ENCODE measurements at places on chromosomes 3 and 15.

DNA sequence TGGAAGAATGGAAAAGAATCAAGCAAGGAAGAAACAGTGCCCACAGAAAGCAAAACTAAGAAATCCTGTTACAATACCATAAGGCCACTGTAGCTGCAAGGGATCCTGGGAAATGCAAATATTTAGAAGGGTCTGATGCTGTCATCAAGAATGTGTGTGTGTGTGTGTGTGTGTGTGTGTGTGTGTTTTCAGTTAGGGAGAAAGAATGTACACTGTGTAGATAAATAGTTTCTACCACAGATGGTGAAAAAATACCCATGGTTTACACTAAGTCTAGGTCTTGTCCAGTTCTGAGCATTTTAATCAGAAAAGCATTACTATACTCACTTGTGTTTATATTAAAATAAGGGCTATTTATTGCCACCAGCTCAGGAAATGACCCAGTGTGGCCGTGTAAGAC is 355.0 kb downstream of the RBMS3 start:
- no peak overlapping the region for H3K27ac ChIP-seq
- H3K36me3 ChIP-seq: no peaks in the 10 kb centered on the region
- no peak for DNase-seq

DNA sequence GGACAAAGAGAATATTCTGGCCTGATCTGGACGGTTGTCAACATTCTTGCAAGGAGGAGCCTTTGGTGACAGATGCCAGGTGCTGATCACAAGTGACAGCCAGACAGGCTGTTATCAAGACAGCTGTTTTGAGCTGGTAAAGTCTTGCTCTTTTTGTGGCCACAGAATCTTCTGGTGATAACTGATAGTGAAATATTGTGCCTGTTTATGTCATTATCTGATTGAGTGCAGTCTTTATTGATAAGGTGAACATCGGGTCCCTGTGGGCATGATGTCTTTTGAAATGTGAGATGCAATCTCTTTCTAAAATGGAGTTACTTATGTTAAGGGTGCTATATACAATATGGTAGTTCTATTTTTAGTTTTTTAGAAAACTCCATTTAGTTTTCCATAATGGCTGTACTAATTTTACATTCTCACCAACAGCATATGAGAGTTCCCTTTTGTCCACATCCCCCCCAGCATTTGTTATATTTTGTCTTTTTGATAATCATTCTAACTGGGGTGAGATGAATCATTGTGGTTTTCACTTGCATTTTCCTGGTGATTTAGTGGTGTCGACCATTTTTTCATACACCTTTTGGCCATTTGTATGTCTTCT is 10.7 kb downstream of the CEP63 start:
- DNase-seq: no peak
- peaks cover 32% of the 10 kb centered on the region for H3K4me1 ChIP-seq

GRCh38 chr15:101502572-101503295 is 13.2 kb upstream of the PCSK6 start:
- peaks cover 10% of the 10 kb centered on the region for H3K27me3 ChIP-seq
- H3K27ac ChIP-seq: no peak overlapping the region
- no peaks in the 10 kb centered on the region for H3K36me3 ChIP-seq
- H3K4me1 ChIP-seq: peaks cover 21% of the 10 kb centered on the region
- no peak for DNase-seq

DNA sequence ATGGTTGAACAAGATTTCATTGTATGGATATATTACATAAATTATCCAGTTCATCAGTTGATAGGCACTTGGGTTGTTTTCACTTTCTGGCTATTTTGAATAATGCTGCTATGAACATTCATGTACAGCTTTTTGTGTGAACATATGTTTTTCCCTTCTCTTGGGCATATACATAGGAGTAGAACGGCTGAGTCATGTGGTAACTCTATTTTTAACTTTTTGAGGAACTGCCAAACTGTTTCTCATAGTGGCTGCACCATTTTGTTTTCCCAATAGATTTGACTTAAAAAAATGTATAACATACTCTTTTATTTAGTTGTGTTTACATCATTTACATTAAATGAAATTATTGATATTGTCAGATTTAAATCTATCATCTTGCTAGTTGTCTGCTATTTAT is 28.8 kb upstream of the RFX7 start:
- H3K4me3 ChIP-seq: no peak overlapping the region
- no peak overlapping the region for H3K27ac ChIP-seq
- no peak for DNase-seq
- H3K4me1 ChIP-seq: no peaks in the 10 kb centered on the region

DNA sequence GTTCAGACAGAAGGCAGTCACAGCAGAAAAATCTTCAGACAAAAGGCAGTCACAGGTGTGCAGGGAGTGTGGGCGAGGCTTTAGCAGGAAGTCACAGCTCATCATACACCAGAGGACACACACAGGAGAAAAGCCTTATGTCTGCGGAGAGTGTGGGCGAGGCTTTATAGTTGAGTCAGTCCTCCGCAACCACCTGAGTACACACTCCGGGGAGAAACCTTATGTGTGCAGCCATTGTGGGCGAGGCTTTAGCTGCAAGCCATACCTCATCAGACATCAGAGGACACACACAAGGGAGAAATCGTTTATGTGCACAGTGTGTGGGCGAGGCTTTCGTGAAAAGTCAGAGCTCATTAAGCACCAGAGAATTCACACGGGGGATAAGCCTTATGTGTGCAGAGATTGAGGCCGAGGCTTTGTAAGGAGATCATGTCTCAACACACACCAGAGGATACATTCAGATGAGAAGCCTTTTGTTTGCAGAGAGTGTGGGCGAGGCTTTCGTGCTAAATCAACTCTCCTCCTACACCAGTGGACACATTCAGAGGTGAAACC is 27.6 kb downstream of the ZNF589 start:
- H3K27ac ChIP-seq: peak overlapping the region; percentile 85
- H3K4me3 ChIP-seq: peak overlapping the region; percentile 60
- peak; percentile 89 for DNase-seq

DNA sequence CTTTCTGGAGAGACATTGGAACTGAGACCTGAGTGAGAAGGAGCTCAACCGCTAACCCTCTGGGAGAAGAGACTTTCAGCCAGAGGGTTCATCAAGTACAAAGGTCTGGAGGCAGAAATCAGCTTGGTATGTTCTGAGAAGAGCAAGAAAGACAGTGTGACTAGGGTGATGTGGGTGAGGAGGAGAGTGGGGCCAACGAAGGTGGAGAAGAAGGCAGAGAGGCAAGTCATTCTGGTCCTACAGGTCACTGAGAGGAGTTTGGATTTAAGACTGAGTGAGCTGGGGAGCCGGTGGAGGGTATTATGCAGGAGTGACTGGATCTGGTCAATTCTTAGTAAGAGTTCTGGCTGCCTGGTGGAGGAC is 12.2 kb downstream of the XIRP1 start:
- no peaks in the 10 kb centered on the region for H3K27me3 ChIP-seq
- H3K27ac ChIP-seq: peak overlapping the region; percentile 75
- H3K36me3 ChIP-seq: no peaks in the 10 kb centered on the region

DNA sequence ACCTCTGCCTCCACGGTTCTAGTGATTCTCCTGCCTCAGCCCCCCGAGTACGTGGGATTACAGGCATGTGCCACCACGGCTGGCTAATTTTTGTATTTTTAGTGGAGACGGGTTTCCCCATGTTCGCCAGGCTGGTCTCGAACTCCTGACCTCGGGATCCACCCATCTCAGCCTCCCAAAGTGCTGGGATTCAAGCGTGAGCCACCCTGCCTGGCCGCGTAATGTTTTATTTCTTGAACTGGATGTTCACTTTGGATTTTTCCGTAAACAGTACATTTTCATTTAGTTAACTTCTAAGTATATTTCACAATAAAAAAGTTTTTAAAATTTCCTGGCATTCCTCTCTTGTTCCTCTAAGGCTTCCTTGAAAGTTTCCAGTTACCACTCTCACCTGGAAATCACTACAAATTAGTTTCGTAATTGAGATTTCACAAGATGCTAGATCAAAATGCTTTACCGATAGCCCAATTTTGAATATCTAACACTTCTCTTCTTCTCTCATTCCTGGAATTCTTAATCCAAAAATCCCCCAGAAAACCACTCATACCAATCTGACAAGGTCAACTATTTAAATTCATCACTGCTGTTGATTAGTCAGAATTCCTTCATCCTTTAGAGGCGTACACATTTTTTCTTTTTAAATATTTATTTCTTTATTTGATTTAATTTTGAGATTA is 44.7 kb upstream of the INO80 start:
- H3K36me3 ChIP-seq: no peaks in the 10 kb centered on the region
- no peak for DNase-seq
- no peak overlapping the region for H3K4me3 ChIP-seq

- peaks cover 69% of the 10 kb centered on the region for H3K36me3 ChIP-seq
- DNase-seq: peak; percentile 76
- peak overlapping the region; percentile 93 for H3K27ac ChIP-seq
- H3K4me1 ChIP-seq: peaks cover 98% of the 10 kb centered on the region
These were observed 38.2 kb downstream of the TGFBR2 start for GRCh38 chr3:30644615-30645014.

DNA sequence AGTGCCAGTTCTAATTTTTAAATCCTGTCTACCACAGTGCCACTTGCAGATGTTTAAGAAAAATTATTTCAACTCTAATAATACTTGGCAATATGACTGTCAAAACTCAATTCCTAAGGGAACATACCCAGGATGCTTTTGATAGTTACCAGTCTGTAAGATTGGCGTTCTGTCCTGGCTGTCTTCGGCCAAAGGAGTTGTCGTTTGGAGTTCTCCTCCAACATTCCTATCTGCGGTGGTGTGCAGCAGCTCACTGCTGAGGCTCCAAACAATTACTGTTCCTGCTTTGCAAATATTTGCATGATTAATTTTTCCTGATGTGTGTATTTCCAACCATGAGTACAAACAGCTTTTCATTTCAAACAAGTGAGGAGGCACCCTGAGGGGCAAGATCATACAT is 330.8 kb upstream of the DPH6 start:
- H3K27ac ChIP-seq: no peak overlapping the region
- no peaks in the 10 kb centered on the region for H3K36me3 ChIP-seq
- no peak for DNase-seq
